ENCODE measurements at places on chromosomes 5 and 9.

DNA sequence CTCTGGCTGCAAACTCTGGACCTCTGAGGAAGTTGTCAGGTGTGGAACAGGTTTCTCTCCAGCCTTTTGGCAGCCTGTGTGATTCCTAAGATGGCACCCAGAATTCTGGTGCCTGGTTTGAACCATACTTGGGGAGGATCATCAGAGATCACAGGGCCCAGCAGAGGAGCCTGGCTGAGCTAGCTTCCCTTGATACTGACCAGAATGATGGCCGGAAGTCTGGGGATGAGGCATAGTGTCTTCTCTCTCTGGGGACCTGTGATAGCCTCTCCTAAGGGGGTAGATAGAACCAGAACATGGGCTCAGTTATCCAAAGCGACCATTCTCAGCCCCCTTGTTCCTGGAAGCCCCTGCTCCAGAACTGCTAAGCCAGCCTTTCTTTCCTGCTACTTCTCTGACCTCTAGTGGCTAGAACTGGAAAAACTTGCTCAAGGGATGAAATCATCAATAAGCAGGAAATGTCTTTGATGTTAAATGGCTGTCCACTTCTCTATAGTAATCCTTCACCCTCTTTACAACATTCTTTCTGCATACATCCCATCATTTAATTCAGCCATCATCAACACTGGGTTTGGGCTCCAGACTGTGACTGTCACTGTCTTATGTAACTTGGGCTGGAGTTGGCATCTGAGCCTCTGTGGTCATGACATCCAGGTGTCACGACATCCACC, 55.1 kb downstream of the C9orf152 start:
- no peak for ATAC-seq

GRCh38 chr5:73591102-73591695, 25.7 kb downstream of the UTP15 start:
- peak; percentile 43 for ATAC-seq

DNA sequence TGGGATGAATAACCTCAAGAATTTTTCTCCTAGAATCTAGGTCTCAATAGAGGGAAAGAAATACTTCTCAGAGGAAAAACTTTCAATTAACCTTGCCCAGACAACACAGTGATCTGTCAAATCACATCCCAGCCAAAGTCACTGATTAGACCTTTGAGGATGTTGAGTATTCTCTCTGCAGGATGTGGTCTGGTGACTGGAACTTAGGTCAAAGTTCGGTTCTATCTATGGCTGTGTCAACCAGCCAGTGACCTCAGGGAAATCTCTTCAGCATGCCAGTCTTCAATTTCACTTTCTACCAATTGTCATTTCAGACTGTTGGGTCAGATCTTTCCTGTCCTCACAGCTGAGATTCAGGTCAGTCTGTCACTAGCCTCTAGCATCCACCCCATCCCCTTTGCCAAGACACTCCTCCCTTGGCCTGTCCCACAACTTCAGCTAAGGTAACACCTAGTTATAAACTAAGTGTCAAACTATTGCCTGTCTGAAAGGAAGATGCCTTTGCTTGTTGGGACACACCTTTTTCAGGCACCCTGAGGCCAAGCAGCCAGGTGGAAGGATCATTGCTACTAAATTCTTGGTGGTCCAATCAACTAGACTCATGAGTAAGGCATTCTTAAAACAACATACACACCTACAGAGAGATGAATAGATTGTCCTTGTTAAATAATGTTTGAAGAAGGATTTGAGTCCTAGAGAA, 156.3 kb upstream of the FST start:
- no peak for ATAC-seq

DNA sequence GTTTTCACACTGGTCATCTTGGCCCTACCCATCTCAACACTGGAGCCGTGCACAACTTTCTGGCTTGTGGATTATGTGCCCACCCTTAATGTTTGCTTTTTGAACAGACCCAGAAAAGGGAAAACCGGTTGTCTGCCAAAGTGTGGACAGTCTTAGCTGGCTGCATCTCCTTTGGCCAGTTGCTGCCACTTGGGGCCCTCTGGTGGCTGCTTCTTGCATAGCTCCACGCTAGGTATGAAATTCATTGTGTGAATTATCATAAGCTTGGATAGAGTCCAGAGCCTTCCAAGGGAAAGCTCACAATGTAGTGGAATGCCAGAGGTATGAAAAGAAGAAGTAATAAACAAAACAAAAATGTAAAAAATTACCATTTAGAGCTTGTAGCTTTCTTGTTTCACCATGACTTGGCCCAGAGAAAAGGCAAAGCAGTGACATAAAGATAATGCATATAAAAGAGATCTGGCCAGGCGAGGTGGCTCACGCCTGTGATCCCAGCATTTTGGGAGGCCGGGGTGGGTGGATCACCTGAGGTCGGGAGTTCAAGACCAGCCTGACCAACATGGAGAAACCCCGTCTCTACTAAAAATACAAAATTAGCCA, 12.5 kb upstream of the SLC36A3 start:
- peak; percentile 76 for ATAC-seq

- peak; percentile 44 for ATAC-seq
These were observed 49.7 kb downstream of the OLFM1 start for GRCh38 chr9:135136991-135137832.

GRCh38 chr5:446883-447263, 3.9 kb downstream of the EXOC3 start:
- no peak for ATAC-seq

DNA sequence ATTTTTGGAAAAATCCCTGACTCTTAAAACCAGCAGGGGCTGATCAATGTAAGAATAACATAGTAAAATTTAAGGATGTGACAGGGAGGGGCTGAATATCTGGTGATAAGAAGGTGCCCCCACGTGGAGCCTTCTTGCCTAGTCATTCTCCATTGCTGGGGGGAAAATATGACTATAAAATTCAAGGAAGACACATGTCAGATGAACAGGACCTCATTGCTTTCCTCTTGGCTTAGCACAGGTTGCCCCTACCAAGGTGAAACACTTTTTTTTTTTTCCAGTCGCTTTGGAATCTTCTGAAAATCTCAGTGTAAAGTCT, 310.9 kb downstream of the EFNA5 start:
- no peak for ATAC-seq

GRCh38 chr9:72292874-72293607, 72.0 kb downstream of the ZFAND5 start:
- peak; percentile 28 for ATAC-seq

GRCh38 chr5:158236511-158237335, 377.8 kb upstream of the CLINT1 start:
- ATAC-seq, result no peak

- no peak for ATAC-seq
These were observed 181.5 kb downstream of the IRX2 start for GRCh38 chr5:2569774-2570542.

- no peak for ATAC-seq
These were observed 6.3 kb upstream of the FAF2 start for GRCh38 chr5:176441921-176442323.

DNA sequence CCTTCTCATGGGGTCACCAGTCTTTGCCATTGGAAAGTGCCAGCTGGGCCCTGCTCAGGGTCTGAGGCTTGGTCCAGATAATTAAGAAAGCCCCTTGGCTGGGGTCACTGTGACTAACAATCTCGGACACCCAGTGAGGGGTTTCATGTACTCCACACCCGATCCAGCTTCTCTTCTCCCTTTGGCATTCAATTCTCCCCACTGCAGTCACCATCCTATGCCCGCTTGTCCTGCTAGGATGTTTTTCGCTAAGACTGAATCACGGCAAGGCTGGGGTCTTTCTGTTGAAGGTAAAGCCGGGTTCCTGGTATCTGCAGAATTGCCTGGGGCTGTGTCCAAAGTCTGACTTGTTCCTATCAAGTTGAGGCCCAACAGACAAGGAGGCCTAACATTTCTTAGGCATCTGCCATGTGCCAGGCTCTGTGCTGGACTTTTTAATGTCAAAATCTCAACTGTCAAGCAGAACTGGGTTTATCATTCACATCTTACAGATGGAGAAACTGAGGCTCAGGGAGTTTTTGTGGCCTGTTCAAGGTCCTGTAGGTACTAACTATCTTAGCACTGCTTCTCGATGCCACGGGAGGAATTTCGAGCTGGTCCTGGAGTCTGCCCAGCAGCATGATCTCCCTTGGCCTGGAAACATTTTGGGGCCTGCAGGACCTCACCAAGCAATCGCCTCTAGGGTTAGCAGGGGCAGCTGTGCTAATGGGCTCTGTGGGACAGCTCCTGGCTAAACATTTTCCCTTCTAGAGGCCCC, 142.0 kb upstream of the ALDH1B1 start:
- ATAC-seq, result no peak

GRCh38 chr5:151449839-151450238, 2.4 kb downstream of the SLC36A1 start:
- no peak for ATAC-seq

DNA sequence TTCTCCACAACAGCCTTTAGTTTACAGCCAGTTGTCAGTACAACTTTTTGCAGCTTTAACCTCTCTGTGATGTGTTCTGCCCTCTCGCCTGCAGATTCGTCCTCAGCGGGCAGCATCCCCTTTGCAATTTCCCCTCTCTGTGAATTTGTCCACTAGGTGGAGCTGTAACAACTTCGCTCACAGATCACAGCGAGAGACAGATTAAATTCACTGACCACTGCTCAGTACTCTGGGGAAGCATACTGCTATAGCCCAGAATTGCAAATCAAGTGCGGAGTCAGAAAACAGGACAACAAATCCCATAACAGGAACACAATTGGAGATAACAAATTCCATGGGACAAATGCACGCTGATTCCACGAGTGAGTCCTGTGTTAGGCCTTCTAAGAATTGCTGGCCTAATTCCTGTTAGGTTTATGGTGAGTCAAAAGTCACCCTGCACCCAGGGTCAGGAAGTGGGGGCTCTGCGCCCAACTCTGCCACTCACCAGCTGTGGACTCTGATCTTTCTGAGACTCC, 2124.9 kb downstream of the MAT2B start:
- ATAC-seq, result peak; percentile 48

GRCh38 chr5:133489632-133490031, 122.7 kb downstream of the FSTL4 start:
- no peak for ATAC-seq

- ATAC-seq, result no peak
These were observed 76.3 kb downstream of the AOPEP start for GRCh38 chr9:94802793-94803192.

- no peak for ATAC-seq
These were observed 44.7 kb upstream of the PRRC1 start for GRCh38 chr5:127472700-127473099.

GRCh38 chr5:37557734-37558293, 178.7 kb downstream of the WDR70 start:
- no peak for ATAC-seq

DNA sequence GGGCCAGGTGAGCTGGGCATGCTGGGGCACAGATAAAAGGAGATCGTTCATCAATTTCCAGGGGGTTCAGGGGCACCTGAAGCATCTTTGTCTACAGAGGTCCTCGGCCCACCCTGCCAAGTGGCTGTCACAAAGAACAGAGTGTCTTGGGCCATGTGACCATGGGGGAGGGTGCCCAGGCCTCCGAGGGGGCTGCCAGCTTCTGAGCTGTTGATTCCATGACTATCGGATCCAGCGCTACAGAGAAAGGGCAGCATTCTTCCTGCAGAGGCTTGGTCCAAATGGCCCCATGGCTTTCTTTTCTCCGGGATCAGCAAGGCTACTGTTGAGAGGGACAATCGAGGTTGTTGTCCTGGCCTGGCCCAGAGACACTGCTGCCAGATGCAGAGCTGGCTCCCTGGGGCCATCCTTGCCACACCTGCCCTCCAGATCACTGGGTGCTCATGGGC, 289.2 kb downstream of the ZSWIM6 start:
- ATAC-seq, result no peak

DNA sequence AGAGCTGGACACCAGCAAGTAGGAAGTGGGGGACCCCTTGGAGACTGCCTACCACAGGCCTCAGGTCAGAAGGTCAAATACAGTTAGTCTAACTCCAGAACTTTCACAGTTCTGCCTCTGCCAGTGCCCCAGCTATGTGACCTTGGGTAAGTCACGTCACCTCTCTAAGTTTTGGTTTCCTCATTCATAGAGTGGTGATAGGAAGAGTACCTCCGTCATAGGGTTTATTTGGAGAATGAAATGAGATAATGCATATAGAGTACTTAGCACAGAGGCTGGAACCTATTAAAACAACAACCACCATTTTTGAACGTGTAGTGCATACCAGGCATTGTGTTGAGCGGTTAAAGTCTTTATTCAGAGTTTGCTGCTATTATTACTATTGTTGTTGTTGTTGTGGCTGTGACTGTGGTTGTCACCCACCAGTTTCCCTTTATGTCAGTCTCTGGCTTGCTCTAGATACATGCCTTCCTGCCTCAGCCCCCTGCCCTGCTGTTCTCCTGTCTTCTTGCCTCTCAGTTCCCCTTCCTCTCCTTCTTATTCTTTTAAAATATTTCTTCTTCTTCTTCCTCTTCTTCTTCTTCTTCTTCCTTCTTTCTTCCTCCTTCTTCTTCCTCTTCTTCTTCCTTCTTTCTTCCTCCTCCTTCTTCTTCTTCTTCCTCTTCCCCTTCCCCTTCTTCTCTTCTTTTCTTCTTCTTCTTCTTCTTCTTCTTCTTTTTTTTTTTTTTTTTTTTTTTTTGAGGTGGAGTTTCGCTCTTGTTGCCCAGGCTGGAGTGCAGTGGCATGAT, 67.8 kb downstream of the RALGPS1 start:
- no peak for ATAC-seq

DNA sequence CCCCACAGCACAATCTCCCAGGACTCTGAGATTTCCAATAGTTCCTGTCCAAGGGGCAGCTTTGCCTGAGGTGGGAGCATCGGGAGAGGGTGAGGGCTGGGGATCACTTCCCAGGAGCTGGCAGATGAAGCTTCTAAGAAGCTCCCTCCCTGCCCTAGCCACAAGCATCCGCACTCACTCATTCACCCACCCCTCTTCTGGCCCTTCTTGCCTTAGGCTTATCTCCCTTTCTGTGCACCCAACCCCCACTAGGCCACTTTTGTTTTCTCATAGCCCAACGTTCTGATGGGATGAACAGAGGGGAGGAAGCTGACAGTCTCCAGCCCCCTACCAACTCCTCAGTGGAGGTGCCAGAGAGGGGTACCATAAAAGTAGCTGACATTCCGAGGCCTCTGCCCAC, 3.7 kb upstream of the PCDH1 start:
- no peak for ATAC-seq

DNA sequence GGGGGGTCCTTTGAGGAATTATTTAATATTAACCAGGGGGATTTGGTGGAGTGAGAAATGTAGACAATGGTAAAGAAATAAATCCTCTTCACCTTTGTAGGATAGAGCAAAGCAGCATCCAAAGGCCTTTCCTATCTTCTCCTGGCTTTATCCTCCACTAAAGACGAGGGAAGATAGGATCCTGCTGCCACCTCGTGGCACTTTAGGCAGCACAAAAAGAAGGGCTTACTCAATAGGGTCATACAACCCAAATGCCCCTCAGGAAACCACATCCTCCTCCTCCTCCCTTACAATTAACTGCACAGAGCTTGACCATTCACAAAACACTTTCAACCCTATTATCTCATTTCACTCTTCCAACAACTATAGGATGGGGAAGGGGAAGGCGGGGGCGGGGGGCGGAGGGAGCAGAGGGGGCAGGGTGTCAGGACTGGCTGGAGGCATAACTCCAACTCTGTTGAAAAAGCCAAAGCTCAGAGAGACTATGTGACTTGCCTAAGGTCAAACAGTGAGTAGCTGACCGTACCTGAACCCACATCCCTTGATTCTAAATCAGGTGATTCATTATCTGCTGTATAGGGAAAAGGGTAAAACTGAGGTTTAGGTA, 45.4 kb upstream of the MYOT start:
- ATAC-seq, result no peak

Measured in gastroesophageal sphincter (tissue), 4 donors.